ENCODE measurements at places on chromosomes 12 and 14.

DNA sequence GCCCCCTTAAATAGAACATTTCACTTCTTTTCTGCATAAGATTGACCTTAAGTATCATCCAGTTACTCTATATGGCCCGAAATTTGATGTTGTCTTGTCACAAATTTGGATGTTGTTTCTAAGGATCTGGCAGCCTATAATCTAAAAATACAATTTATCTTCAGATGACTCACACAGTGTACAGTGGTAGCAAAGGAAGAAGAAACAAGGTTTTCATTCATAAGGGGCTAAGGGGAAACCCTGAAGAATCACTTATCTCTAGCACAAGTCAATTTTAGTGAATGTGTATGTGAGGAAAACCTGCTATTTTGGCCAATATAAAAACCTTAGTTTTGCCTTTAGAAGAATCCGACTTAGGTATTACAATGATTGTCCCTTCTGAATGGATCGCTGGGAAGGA lies 606.3 kb upstream of the LRFN5 start:
- DNase-seq = no peak

DNA sequence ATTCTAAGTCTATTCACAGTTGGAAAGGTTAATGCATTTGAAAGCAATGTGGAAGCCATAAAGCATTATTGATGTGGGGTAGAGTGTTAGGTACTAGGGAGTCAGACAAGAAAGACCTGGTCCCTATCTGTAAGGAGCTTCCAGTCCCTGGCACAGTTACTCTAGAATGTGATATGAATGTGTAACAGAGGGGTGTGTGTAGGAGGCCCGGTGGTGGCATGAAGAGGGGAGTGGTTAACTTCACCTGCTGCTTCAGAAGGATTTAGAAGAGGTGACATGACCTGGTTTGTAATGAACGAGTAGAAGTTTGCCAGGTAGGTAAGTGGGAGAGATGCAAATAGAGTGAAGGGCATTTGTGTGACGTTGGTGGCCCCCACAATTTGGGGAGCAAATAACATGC lies 15.1 kb upstream of the GALNT6 start:
- DNase-seq = no peak

- DNase-seq = no peak
Observed at GRCh38 chr12:22321018-22321605, 13.4 kb downstream of the ST8SIA1 start.

DNA sequence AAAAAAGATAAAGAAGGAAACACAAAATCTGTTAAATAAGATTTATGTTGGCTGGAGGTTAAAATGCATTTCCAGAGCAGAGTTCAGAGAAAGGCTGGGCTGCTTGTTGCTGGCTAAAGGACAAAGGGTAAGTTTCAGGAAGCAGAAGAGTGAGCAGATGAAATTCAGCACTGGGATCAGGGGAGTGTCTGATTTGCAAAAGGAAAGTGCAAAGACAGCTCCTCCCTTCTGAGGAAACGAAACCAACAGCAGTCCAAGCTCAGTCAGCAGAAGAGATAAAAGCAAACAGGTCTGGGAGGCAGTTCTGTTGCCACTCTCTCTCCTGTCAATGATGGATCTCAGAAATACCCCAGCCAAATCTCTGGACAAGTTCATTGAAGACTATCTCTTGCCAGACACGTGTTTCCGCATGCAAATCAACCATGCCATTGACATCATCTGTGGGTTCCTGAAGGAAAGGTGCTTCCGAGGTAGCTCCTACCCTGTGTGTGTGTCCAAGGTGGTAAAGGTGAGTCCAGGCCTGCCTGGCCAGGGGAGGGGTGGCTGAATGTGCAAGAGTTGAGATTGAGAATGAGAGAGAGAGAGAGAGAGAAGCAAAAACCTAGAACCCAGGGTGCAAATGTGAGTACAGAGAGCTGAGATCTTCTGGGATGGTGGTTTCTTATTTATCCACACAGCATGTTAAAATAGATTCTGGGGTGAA lies at the start of gene OAS1:
Gene OAS1, plus strand, starts transcription at position 251 of the 703 bp plus-strand sequence. Its CDS starts 78 bp downstream, at position 329.
- no peak for DNase-seq

- DNase-seq = no peak
Observed at GRCh38 chr14:70886421-70887206, 20.6 kb upstream of the PCNX1 start.

- DNase-seq = no peak
Observed at GRCh38 chr12:41014643-41015020, 173.5 kb upstream of the PDZRN4 start.

DNA sequence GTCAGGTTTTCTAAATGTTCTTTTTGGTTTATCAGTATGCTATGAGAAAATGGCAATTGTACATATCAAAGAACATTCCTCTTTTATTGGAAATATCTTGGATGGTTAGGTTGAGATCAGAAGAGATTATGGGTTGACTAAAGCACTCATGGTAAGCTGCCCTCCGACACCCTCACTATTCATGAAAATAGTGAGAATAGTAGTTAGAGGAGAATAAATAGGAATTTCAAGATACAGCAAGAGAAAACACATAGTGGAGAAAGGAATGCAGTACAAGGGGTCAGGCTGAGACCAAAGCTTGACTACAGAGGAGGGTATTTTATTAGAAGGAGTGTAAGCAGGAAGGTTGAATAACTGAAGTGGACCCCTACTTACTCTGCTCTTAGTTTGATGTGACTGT lies 112.5 kb downstream of the PTPRQ start:
- no peak for DNase-seq

DNA sequence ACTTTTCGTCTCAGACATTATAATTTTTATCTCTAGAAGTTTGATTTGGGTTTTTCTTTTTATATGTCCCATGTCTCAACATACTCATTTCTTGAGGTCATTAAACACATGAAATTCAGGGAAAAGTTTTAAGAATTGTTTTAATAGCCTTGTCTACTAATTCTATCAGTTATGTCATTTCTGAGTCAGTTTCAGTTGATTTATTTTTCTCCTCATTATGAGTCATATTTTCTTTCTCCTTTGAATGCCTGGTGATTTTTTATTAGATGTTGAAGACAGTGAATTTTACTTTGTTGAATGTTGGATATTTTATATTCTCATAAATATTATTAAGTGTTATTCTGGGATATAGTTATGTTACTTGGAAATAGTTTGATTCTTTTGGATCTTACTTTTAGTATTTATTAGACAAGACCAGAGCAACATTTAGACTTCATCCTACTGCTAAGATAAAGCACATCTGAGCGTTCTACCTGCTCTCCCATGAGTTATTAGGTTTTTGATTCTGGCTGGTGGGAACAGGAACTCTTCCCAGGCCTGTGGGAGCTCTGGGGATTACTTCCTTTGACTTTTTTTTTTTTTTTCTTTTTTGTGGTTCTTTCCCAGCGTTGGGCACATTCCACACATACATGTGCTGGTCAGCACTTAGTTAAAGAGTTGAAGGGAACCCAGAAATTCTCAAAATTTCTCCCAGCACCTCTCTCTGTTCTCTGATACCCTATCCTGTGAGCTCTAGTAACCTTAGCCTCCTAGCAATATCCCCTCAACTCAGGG lies 1157.7 kb downstream of the BCL11B start:
- DNase-seq = no peak

DNA sequence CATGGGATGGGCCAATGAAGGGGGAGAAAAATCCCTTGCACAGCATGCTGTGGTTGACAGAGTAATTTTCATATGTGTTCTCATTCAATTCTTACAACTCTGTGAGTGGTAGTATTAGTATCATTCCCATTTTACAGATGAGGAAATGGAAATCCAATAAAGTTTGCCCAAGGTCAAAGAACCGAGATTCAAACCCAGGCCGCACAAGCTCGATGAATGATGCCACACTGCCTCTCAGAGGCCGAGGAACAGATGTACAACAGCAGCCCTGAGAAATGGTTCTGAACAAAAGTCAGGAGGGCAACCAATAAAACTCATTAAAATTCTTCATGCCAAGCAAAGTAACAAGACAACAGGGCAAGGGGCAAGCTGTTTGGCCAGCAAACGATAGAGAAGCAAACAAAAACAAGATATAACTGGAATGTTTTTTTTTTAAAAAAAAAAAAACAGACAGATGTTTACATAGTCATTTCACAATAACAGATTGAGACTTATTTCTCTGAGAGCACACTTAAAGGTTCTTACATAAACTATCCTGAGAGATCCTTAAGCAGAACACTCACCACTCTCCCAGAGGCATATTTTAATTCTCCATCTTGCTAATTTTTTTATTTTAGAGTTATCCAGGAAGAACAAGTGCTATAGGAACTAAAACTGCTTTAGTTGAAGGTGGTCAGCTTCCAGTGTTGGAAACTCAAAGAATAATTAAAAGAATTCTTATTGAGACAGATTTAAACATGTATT lies 85.8 kb downstream of the EXOC5 start:
- DNase-seq = peak; percentile 38

GRCh38 chr12:57127101-57127725 lies 1.1 kb upstream of the LRP1 start:
- DNase-seq = peak; percentile 16

- DNase-seq = no peak
Observed at GRCh38 chr14:26344596-26344995, 253.2 kb downstream of the NOVA1 start.

DNA sequence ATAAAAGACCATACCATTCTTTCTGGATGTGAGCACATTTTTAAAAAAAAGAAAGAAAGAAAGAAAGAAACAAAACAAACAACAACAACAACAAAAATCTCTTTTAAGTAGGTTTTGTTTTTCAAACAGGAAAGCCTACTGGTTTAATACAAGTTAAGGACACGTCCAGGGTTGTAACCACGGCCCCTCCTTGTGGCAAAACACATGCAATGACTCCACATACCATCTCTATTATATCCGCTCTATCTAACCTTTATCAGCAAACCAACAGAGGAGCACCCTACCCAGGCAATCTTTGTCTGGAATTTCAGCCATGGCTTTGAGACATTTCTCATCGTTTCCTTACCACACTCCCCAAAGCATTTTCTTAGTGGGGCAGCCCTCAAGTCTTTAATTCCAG lies 360.5 kb upstream of the TMPO start:
- DNase-seq = peak; percentile 82

DNA sequence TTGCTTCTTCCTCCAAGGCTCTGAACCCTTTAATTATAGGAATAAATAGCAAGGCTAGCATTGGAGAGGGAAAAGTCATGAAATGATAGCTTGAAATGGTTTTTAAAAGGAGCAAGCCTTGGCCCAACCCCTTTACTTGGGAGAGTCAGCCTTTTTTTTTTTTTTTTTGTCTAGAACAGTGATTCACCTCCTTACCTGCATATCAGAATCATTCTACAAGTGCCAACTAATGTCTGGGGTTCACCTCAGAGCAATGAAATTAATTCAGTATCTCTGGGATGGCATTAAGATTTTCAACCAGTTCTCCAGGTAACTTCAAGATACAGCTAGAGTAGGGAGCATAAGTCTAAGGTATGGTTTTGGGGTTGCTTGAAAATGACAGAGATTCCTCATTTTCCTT lies 41.3 kb upstream of the TMTC2 start:
- DNase-seq = no peak

GRCh38 chr12:44403185-44403584 lies 472.9 kb downstream of the NELL2 start:
- DNase-seq = no peak

DNA sequence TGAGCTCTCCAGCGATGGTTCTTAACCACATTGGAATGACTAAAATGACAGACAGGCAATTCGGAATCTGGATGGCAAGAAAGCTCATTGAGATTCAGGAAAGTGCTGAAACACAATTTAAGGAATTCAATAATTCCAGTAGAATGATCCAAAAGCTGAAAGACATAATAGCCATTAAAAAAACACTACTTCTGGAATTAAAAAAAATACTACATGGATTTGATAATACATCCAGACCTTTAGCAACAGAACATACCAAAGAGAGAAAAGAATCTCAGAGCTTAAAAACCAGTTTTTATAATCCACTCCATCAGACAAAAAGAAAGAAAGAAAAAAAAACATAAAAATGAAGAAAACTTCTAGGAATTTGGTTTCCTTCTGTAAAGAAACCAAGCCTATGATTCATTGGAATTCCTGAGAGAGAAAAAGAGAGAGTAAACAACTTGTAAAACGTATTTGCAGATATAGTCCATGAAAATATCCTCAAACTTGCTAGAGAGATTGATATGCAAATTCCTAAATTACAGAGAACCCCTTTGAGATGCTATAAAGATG lies 52.8 kb downstream of the SLCO1B1 start:
- DNase-seq = no peak

DNA sequence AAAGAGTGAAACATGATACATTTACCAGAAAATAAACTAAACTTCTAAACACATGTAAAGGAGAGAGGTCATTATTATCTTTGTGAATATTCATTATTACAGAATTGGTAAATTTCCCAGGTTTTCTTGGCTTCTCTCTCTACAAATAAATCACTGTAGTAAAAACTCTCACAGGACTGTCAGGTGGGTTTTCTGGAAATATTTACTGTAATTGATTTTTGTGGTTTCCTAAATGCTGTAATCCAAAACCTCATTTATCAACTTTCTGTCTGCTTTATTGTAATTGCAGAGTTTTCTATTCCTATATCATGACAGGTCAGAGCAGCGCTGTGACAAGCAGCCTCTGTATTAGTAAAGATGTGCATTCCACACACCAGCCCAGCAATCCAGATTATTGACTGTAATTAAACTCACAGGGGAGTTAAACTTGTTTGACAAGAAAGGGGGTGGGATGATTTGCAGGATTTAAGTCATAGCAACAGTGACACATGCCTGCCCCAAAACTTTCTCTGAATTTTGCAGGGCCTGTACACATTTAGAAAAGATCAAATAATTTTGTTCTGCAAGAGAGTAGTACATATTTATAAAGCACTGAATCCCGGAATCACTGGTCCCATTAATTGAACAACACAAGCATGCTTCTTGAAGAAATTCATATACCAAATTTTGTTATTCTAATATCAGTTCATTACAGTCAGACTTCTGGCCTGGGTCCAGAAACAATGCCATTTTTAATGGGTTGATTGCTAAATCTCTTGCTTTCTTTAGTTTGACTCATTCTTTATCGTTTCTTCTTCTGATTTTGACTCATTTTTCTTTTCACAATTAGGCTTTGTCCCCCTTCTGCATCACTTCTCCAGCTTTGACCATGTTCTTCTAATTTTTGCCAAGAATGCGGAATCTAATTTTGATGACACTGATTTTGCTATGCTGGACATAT lies 42.2 kb downstream of the PTPRO start:
- peak; percentile 21 for DNase-seq

GRCh38 chr12:10136637-10137205 lies 6.7 kb upstream of the CLEC7A start:
- DNase-seq = no peak

- DNase-seq = no peak
Observed at GRCh38 chr14:58739674-58740073, 101.9 kb downstream of the DACT1 start.

GRCh38 chr12:21827083-21827482 lies 52.6 kb upstream of the KCNJ8 start:
- no peak for DNase-seq

GRCh38 chr12:19506497-19506896 lies 67.2 kb downstream of the AEBP2 start:
- no peak for DNase-seq

DNA sequence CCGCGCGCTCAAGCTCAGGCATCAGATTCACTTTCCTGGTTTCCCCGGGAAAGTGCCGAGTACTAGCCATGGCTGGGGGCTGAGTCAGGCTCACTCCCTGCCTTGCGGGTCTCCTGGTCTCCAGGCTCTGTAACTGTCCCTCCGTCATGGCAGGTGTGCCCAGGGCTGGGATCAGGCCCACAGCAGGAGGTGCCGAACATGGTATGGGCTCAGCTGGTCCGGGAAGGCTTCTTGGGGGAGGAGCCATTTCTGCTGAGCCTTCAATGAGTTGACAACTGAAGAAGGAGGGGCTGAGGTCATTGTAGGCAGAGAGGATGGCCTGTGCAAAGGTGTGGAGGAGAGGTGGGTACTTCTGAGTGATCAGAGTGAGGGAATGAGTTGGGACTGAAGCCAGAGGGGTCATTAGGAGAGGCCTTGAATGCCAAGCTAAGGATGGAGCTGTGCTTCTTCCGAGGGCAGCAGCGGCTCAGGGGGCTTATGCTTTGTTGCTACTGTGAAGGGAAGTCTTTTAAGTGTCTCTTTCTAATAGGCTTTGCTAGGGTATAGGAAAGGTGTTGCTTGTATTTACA lies 769 bp downstream of the EXOC3L4 start:
- no peak for DNase-seq

Data from NCI-H2081 (cell line).